ENCODE measurements at places on chromosomes 6 and 20. TPM values are rescaled to one million over a fixed set of nuclear protein-coding genes. Genes with fewer than 3 reads are reported as not detected.

GRCh38 chr20:37081717-37082289 lies 14.0 kb downstream of the RBL1 start:
- no peak for DNase-seq

DNA sequence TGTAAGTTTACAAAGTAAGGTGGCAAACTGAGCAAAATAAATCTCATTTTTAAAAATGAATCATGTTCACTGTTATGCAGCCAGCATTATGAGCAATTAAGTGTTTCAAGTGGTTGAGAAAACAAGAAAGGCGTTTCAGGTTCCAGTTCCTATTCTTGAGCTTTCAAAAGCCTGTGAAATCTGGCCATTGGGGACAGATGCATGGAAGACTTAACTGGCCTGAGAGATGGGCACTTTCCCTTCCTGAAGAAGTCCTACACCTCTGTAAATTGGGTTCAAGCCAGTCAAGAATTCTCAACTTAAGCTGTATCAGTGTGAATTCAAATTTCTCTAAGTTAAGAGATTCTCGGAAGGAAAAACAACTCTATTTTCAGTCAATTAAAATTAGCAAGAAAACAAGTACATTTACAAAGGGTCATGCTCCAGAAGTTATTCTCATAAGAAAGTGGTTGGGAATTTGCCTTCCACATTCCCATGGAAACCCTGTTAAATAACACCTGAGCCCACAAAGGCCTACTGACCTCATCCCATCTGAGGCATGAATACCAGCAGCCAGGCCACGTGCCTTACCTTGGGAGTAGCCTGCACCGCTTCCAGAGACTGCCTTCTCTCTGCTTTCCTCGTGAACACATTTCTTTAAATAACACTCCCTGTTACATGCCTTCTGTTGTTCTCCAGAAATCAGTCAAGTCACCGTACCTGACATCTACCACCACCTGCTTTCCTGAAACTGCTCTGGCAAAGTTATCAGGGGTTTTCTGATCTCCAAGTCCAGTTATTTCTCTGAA lies 19.4 kb downstream of the MAP3K5 start:
- no peak for DNase-seq

DNA sequence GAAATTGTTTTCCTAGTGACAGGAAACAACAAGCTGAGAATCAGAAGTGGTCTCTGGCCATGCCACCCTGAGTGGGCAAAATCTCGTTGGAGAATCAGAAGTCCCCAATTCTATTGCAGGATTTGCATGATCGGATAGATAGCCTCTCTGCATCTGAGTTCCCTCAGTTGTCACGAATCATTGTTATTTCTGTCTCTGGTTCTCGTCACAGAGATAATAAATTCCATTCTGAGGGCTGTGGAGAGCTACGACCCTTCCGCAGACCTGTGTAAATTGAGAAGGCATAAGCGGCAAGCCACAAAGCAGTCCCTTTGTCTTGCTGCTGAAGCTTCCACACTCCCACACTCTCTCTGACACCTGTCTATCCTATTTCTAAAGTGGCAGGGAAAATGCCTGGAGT lies 102.4 kb upstream of the CNR1 start:
- no peak for DNase-seq

DNA sequence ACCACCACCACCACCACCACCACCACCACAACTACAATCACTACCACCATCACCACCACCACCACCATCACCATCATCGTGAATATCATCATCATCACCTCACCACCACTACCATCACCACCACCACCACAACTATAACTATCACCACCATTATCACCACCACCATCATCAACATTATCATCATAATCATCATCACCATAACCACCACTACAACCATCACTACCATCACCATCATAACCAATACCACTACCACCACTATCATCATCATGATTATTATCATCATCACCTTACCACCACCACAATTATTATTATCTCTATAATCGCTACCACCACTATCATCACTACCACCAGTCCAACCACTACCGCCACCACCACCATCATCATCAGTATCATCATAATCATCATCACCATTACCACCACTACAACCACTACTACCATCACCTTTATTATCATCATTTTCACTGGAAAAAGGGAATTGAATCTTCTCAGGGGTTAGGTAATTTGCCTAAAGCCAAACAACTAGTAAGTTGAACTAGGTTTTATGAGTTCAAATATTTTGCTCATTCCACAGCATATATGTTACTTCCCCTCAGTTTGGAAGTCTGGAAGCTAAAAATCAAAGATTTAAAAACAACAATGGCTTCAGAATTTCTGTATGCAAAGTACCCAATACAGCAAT lies 8.3 kb downstream of the RIPOR2 start:
- DNase-seq: no peak

GRCh38 chr6:148596891-148597455 lies 149.9 kb upstream of the UST start:
- DNase-seq: no peak

- no peak for DNase-seq
Observed at GRCh38 chr20:62823688-62824475, 7.0 kb downstream of the COL9A3 start.

Gene NANP
- total RNA-seq: 3.7 TPM

Gene GABRR1
- under 0.01 TPM for total RNA-seq

Gene C20orf96
- 1.2 TPM for total RNA-seq
